Smooth muscle cell of the brain vasculature (primary cell): ENCODE measurements at places on chromosomes 3 and 15.

- no peak for DNase-seq
Observed at GRCh38 chr15:25066708-25067107, 111.9 kb downstream of the SNRPN start.

- no peak for DNase-seq
Observed at GRCh38 chr15:51396921-51397320, 55.5 kb downstream of the GLDN start.

DNA sequence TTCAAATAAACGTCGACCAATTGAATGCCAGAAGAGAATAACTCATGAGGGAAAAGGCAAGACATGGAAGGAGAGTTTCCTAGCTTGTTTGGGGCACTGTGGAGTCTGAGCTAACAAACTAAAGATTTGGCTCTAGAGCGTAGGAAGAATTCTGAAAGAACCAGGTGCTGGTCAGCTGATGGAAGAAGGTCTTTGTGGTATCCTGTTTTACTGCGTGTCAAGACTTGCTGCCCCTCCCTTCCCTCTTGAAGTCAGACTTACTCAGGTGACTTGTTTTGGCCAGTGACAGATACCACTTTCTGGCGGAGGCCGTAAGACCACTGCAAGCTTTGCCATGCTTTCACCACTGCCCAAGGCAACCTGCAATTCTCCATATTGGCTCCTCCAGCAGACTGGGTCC lies 673 bp upstream of the HCLS1 start:
- no peak for DNase-seq

DNA sequence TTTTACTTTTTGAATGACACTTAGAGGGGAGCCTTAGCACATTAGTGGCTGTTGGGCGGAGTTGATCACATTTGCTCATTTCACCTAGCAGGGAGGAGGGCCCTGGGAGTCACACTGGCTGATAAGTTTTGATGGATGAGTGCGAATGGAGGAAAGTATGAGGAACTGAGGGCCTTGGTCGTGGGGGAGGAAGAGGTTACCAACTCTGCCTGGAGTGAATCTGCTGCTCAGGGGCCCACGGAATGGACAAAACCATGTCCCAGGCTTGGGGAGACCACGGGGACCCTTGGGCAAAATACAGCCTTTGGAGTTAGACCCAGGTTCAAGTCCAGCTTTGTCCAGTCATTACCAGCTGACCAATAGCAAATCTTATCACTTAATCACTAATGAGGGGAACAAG lies 5.1 kb upstream of the FLNB start:
- no peak for DNase-seq

DNA sequence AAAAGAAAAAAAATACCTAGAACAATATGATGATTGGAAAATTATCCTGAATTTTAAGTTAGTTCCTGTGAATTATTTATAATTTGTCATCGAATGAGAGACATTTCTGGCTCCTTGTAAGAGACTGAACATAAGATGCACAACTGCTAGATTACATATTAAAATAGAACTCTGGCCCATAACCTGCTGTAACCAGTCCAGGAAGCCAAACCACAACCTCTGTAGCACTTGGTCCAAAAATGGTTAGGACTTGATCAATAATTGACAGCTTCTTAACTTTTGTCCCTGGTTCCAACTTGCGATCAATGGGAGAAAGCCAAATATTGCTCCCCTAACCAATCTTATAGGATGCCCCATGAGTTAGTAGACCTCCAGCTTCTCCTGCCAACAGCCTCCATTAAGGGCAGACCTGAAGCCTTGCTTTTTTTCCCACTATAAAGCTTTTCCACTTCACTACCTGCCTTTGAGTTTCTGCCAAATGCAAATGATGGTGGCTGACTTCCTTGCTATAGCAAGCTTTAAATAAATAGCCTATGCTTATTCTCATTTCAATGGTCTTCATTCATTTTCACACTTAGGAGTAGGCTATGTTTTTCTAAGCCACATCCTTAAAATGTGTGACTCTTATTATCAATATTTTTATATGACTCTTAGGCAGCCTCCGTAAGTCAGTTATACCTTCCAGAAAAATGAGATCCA lies 224.0 kb upstream of the ARHGEF26 start:
- no peak for DNase-seq

DNA sequence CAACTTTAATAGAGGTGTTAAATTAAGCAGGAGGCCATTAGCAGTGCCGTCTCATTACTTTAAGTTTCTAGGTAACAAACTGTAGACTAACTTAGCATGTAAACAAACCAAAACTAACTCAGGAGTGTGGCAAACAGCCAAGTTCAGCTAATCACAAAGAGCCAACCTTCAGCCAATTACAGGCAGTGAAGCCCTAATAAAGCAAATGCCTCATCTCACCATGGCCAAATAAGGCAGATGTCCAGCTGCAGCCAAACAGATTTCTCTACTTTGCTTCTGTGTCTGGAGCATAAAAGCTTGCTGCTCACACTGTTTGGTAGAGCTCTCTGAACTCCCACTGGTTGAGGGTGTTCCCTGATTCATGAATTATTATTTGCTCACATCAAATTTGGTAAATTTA lies 835.4 kb upstream of the GBE1 start:
- no peak for DNase-seq

GRCh38 chr15:55230051-55230670 lies 33.4 kb upstream of the RSL24D1 start:
- no peak for DNase-seq
